Right cardiac atrium (tissue), 5 donors: ENCODE measurements at places on chromosomes 16 and 17.

DNA sequence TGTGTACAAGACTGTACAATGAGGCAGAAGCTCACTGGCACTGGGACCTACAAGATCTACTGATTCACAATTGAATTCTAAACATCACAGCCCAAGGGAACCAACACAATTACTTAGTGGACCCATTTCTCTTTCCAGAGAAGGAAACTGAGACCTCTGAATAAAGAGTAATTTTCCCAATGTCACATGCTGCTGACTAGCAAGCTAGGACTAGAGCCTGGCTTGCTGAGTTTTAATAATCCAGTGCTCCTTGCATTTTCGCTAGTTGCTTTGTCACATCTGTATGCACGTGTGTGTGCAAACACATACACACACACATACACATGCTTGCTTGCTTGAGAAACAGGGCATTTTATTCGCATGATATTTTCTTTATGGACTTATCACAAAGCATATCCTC lies 3.9 kb upstream of the LPO start:
- no peak for DNase-seq

- DNase-seq, result no peak
These were observed 97.3 kb downstream of the SALL1 start for GRCh38 chr16:51053775-51054174.

DNA sequence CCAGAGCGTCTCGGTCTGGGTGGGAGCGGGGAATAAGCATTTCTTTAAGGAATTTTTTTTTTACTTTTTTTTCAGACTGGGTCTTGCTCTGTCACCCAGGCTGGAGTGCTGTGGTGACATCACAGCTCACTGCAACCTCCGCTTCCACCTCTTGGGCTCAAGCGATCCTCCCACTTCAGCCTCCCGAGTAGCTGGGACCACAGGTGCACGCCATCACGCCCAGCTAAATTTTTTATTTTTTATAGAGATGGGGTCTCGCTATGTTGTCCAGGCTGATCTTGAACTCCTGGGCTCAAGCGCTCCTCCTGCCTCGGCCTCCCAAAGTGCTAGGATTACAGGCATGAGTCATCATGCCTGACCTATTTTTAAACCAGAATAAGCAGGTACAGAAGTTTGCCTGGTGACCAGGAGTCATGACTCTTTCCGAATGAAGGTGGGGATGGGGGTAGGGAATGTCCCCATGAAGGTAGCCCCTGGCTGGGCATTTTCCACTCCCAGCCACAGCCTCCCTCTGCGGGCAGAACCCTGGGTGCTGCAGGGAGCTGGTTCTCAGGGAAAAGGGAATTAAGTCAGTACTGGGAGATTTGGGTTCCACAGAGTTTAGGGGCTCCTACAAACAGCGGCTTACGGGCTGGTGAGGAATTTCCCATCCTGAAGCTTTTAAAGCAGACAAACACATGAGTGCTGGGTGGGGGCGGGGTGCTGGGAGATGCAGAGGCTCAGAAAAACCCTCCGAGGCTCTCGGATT lies 48.3 kb downstream of the TBC1D16 start:
- no peak for DNase-seq

- no peak for DNase-seq
These were observed 51.8 kb downstream of the TNRC6A start for GRCh38 chr16:24781256-24781655.

DNA sequence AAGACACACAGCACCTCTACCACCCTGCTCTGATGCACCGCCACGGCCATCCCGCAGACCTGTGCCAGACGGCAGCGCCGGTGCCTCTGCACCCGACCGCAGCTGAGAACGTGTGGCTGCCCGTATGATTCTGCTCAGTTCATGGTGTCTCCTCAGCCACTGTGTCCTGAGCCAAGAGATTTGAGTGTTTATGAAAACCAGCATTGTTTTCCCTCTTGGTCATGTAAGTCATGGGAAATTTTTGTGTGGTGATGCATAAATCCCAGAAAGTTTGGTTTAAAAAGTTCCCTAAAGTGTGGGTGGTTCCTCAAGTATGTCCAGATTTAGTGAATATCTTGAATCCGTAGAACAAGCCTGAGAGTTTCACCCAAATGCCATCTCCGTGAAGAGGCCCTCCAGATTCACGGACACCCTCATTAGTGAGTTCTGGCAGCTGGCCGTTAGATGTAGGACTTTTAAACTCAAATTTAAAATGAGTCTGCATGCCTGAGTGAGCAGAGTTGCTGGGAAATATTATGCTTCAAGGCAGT lies 57.6 kb downstream of the CDRT4 start:
- DNase-seq, result peak; percentile 70
